Keratinocyte (primary cell): ENCODE measurements at places on chromosomes 1 and 21. TPM values are rescaled to one million over a fixed set of nuclear protein-coding genes. Genes with fewer than 3 reads are reported as not detected.
A peak's percentile ranks its signal among the peaks of the same experiment; 100 is the strongest.

The LORICRIN gene
- not detected in 3 replicates for polyA plus RNA-seq

The TMEM50A gene
- polyA plus RNA-seq, result 113 to 166 TPM (median 114 TPM) in 3 replicates

The SELL gene
- polyA plus RNA-seq, result 0.03 to 0.08 TPM in 2 of 3 replicates, not detected in the other

The GBP6 gene
- polyA plus RNA-seq, result 4.7 to 16.3 TPM (median 9.4 TPM) in 3 replicates

The CRP gene
- polyA plus RNA-seq, result not detected in 3 replicates

The PAX7 gene
- not detected in 3 replicates for polyA plus RNA-seq

The IL12RB2 gene
- polyA plus RNA-seq, result 0.63 to 1.0 TPM (median 0.67 TPM) in 3 replicates

DNA sequence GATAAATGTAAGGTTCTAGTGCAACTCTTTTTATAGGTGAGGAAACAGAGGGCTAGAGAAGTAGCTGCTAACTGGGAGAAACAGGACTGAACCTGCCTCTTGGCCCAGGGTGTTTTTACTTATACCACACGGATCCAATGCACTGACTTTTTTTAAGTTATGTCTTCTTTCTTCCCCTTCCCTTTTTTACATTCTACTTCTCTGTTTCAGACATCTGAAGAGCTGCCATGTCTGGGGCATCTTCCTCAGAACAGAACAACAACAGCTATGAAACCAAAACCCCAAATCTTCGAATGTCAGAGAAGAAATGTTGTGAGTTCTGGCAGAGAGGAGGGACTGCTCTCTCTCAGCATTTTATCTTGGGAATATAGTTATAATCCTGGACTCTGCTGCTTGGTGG lies 1.4 kb downstream of the PFKFB2 start:
- H3K27ac ChIP-seq, result no peak overlapping the region
- peaks cover 29% of the 10 kb centered on the region for H3K4me1 ChIP-seq
- peaks cover 1% of the 10 kb centered on the region for H3K36me3 ChIP-seq
- H3K4me3 ChIP-seq, result no peak overlapping the region
- DNase-seq, result no peak

DNA sequence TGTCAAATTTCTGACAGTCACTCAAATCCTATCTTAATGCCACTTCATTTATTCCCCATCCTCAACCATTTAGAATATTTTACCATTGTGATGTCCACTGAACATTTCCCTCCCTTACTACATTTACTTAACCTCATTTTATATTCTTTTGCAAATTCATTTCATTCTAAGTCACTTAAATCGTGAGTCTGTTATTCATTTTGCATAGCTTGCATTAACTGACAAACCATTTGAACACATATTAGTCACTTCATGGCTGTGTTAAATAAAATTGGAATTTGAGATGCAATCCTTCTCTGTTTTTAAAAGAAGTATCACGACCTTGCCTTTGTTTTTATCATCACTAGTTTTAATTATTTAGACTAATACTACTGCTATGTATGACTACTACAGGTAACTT lies 199.4 kb upstream of the COL11A1 start:
- no peaks in the 10 kb centered on the region for H3K27me3 ChIP-seq
- no peak for DNase-seq
- no peak overlapping the region for H3K27ac ChIP-seq
- H3K4me1 ChIP-seq, result no peaks in the 10 kb centered on the region

DNA sequence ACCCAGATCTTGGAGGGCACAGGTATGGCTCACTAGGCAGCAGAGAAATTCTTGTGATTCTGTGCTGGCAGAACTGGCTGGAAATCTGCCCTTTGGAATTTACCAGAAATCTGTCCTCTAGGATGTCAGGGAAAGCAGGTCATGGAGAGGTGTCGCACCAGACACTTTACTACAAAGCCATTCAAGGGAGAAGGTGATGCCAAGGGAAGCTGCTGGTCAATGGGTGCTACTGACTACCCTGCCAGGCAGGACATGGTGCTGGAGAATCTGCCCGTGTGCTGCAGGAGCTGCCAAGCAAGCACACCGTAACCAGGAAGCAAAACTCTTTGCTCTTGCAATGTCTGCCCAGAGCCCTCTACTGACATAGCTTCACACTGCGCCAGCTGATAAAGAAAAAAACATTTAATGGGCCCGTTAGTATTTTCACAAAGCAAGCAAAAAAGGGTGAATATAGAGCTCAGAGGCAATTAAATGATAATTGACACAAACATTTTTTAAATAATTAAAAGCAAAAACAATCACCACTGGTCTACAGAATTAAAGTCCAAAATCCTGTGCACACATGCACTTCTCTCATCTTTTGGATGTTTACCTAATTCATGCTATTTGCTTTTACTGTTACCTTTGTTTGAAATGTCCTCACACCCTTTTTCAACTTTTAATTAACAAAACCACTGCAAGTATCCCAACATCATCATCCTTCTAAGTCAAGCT lies 7.2 kb upstream of the FBXO28 start:
- H3K4me1 ChIP-seq, result peaks cover 4% of the 10 kb centered on the region
- H3K27me3 ChIP-seq, result no peaks in the 10 kb centered on the region
- DNase-seq, result no peak
- H3K27ac ChIP-seq, result no peak overlapping the region
- H3K4me3 ChIP-seq, result no peak overlapping the region

DNA sequence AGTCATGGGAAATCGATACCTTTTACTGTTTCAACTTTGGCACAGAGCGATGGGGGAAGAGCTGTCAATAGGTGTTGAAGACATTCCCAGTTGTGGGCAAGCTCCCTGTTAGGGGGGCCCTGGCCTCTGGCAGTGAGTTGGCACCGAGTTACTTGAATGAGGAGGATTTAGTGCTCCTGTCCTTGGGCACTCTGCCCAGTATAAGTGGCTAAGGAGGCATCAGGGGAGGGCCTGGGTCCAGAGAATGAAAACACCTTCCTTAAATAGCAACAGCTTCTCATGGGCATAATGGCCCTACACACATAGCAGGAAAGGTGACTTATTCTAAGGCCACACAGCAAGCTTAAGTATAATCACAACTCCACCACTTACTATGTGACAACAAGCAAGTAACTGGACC lies 664.4 kb downstream of the PTPRU start:
- DNase-seq, result no peak
- H3K27ac ChIP-seq, result no peak overlapping the region

GRCh38 chr1:51203121-51203873 lies 32.8 kb upstream of the RNF11 start:
- H3K4me3 ChIP-seq, result no peak overlapping the region
- H3K27me3 ChIP-seq, result no peaks in the 10 kb centered on the region
- H3K36me3 ChIP-seq, result no peaks in the 10 kb centered on the region
- no peak overlapping the region for H3K27ac ChIP-seq

GRCh38 chr1:154611150-154611862 lies 3.3 kb upstream of the ADAR start:
- H3K4me3 ChIP-seq, result no peak overlapping the region
- no peak for DNase-seq
- peaks cover 22% of the 10 kb centered on the region for H3K4me1 ChIP-seq
- no peaks in the 10 kb centered on the region for H3K36me3 ChIP-seq
- H3K27ac ChIP-seq, result no peak overlapping the region

GRCh38 chr1:53728196-53728595 lies 10.8 kb downstream of the GLIS1 start:
- no peaks in the 10 kb centered on the region for H3K4me1 ChIP-seq
- DNase-seq, result no peak
- H3K4me3 ChIP-seq, result no peak overlapping the region
- no peak overlapping the region for H3K27ac ChIP-seq
- no peaks in the 10 kb centered on the region for H3K36me3 ChIP-seq
- H3K27me3 ChIP-seq, result peaks cover 14% of the 10 kb centered on the region

GRCh38 chr1:218414060-218414728 lies 69.1 kb downstream of the TGFB2 start:
- H3K36me3 ChIP-seq, result no peaks in the 10 kb centered on the region
- no peaks in the 10 kb centered on the region for H3K27me3 ChIP-seq
- no peak overlapping the region for H3K27ac ChIP-seq
- no peak for DNase-seq

GRCh38 chr1:162281426-162281825 lies 95.2 kb downstream of the SPATA46 start:
- no peak overlapping the region for H3K27ac ChIP-seq
- no peak overlapping the region for H3K4me3 ChIP-seq
- H3K36me3 ChIP-seq, result no peaks in the 10 kb centered on the region

DNA sequence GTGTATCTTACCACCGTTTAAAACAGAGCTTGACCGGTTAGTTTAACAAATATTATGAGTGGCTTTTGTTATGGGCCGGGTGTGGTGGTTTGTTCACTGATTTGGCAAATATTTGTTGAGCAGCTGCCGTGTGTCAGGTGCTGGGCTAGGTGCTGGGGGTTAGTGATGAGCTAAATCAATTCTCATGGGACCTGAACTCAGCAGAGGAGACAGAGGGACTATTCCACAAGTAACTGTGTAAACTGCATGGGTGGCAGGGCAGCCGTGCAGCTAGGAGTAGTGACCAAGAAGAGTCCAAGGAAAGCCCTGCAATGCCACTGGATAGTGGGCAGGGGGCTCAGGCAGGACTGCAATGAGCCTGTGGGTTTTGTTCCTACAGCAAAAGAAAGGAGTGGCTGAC lies 11.2 kb upstream of the C2CD2 start:
- no peaks in the 10 kb centered on the region for H3K36me3 ChIP-seq
- no peak overlapping the region for H3K27ac ChIP-seq
- DNase-seq, result no peak
- H3K4me1 ChIP-seq, result no peaks in the 10 kb centered on the region
- H3K27me3 ChIP-seq, result no peaks in the 10 kb centered on the region
- no peak overlapping the region for H3K4me3 ChIP-seq

DNA sequence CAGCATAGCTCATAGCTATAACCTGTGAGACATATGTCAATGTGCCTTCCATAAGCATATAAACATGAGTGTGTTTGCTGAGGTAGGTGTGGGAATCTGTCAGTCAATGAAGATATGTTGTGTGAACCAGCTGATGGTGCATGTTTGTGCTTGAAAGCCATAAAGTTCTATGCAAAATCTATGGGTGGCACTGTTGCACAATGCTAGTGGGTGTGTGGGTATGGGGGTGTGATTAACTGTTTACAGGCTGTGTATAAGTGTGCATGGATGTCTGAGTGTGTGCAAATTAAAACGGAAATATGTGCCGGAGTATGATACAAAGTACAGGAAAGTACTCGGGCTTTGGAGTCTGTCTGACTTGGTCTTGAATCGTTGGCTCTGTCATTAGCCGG lies 1.0 kb upstream of the ATP2B4 start:
- DNase-seq, result no peak
- no peaks in the 10 kb centered on the region for H3K36me3 ChIP-seq
- H3K27ac ChIP-seq, result peak overlapping the region; percentile 88
- H3K4me1 ChIP-seq, result peaks cover 26% of the 10 kb centered on the region

DNA sequence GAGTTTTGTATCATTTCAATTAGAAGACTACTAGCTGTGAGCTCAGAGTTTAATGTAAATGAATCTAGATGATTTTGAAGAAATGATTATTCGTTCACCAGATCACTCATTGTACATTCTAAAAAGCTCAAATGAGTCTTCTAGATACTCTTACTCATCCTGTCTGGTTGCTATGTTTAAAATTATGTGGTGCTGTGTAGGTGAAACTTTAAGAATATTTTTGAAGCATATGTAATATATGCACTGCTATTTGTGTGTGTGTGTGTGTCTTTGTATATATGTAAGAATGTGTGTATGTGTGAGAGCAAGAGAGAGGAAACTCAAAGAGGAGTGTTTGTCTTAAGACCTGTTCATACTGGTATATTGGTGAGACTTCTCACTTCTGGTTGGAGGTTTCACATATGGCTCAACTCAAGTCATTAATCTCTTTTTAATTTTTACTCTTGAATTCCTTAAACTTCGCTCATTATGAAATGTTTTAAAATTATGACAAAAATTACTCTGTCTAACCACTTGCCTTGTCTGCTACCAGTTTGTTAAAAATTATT lies 8.6 kb upstream of the C1orf105 start:
- no peaks in the 10 kb centered on the region for H3K27me3 ChIP-seq
- no peak for DNase-seq
- no peak overlapping the region for H3K4me3 ChIP-seq
- H3K4me1 ChIP-seq, result peaks cover 23% of the 10 kb centered on the region
- no peaks in the 10 kb centered on the region for H3K36me3 ChIP-seq
- H3K27ac ChIP-seq, result no peak overlapping the region

GRCh38 chr1:77060000-77060399 lies 159.2 kb downstream of the PIGK start:
- H3K27me3 ChIP-seq, result no peaks in the 10 kb centered on the region
- no peak overlapping the region for H3K27ac ChIP-seq

- no peaks in the 10 kb centered on the region for H3K36me3 ChIP-seq
- H3K27ac ChIP-seq, result no peak overlapping the region
- H3K27me3 ChIP-seq, result no peaks in the 10 kb centered on the region
- no peak for DNase-seq
These were observed 98.7 kb upstream of the USP24 start for GRCh38 chr1:55313903-55314302.

GRCh38 chr1:151916726-151917370 lies 7.5 kb upstream of the THEM4 start:
- H3K4me3 ChIP-seq, result no peak overlapping the region
- no peaks in the 10 kb centered on the region for H3K27me3 ChIP-seq
- H3K4me1 ChIP-seq, result no peaks in the 10 kb centered on the region
- no peaks in the 10 kb centered on the region for H3K36me3 ChIP-seq
- no peak overlapping the region for H3K27ac ChIP-seq

DNA sequence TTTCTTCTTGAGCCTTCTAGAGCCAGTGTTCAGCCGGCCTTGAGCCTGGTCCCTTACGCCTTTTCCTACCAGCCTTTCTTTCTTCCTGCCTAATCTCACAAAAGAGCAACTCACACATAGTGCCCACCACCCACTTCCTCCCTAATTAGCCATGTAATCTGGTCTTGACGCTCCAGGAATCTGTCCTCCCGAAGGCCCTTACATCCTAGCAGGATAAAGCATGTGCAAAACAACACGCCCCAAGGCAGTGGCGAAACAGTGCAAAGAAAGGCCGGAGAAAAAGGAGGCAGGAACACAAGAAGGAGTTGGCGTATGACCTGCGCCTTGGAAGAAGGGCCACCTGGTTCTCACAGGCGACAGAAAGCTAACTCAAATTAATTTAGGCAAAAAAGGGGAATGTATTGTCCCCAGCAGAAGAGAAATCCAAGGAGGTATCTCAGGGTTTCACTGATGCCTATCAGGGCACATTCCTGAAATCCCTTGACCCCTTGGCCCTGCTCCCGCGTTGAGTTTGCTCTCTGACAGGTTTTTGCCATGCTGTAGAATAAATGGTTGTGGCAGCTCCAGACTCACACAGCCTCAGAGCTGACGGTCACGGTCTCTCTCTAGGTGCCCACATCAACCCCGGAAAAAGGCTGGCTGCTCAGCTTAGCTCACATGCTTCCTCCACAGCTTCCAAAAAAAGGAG lies 79.0 kb downstream of the ZNF281 start:
- H3K27ac ChIP-seq, result no peak overlapping the region
- H3K4me3 ChIP-seq, result no peak overlapping the region
- no peaks in the 10 kb centered on the region for H3K36me3 ChIP-seq
- H3K4me1 ChIP-seq, result peaks cover 4% of the 10 kb centered on the region
- H3K27me3 ChIP-seq, result no peaks in the 10 kb centered on the region
- no peak for DNase-seq

GRCh38 chr21:45012662-45013259 lies 61.6 kb upstream of the ADARB1 start:
- H3K27ac ChIP-seq, result peak overlapping the region; percentile 80
- H3K4me3 ChIP-seq, result peak overlapping the region; percentile 32
- peaks cover 53% of the 10 kb centered on the region for H3K4me1 ChIP-seq
- H3K36me3 ChIP-seq, result no peaks in the 10 kb centered on the region
- H3K27me3 ChIP-seq, result no peaks in the 10 kb centered on the region

- peaks cover 43% of the 10 kb centered on the region for H3K4me1 ChIP-seq
- peaks cover 4% of the 10 kb centered on the region for H3K36me3 ChIP-seq
- H3K4me3 ChIP-seq, result no peak overlapping the region
These were observed 48.9 kb downstream of the SLC66A1 start for GRCh38 chr1:19360843-19361610.

- no peak overlapping the region for H3K27ac ChIP-seq
- peaks cover 22% of the 10 kb centered on the region for H3K4me1 ChIP-seq
- no peaks in the 10 kb centered on the region for H3K36me3 ChIP-seq
- H3K4me3 ChIP-seq, result no peak overlapping the region
These were observed 13.9 kb upstream of the MRPL55 start for GRCh38 chr1:228122921-228123441.

- H3K4me1 ChIP-seq, result peaks cover 34% of the 10 kb centered on the region
- H3K4me3 ChIP-seq, result no peak overlapping the region
- H3K36me3 ChIP-seq, result no peaks in the 10 kb centered on the region
- H3K27me3 ChIP-seq, result no peaks in the 10 kb centered on the region
These were observed 58.6 kb downstream of the FAAP20 start for GRCh38 chr1:2135941-2136340.
